Stimulated activated CD4-positive, alpha-beta T cell treated with anti-CD3 and anti-CD28 coated beads, Interleukin-2, amount 100 ng/mL, for 24 hours (primary cell): ENCODE measurements at places on chromosomes 3 and 15.

- DNase-seq, result no peak
Measured at GRCh38 chr3:190676481-190676880, 162.6 kb downstream of the IL1RAP start.

- no peak for DNase-seq
Measured at GRCh38 chr3:188151438-188151837, 2.5 kb upstream of the LPP start.

DNA sequence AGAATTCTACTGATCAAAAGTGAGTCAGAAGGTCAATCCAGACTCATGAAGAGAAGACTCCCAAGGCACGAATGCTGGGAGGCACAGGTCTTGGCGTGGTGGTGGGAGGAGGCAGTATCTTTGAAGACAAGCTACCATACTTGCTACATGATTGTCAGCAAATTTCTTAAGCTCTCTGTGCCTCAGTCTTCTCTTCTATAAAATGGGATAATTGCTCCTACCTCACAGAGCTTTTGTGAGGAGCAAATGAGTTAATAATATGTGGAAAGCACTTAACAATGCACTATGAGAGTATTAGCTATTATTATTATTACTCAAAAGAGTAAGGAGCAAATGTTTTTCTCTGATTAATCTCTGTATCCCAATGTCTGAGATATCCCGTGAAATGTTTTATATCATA, 36.2 kb downstream of the EHD4 start:
- no peak for DNase-seq

GRCh38 chr3:187667526-187667925, 2.7 kb downstream of the SST start:
- DNase-seq, result no peak

GRCh38 chr3:5888851-5889250, 701.3 kb downstream of the EDEM1 start:
- no peak for DNase-seq
